ENCODE measurements at places on chromosomes 3 and 15.

DNA sequence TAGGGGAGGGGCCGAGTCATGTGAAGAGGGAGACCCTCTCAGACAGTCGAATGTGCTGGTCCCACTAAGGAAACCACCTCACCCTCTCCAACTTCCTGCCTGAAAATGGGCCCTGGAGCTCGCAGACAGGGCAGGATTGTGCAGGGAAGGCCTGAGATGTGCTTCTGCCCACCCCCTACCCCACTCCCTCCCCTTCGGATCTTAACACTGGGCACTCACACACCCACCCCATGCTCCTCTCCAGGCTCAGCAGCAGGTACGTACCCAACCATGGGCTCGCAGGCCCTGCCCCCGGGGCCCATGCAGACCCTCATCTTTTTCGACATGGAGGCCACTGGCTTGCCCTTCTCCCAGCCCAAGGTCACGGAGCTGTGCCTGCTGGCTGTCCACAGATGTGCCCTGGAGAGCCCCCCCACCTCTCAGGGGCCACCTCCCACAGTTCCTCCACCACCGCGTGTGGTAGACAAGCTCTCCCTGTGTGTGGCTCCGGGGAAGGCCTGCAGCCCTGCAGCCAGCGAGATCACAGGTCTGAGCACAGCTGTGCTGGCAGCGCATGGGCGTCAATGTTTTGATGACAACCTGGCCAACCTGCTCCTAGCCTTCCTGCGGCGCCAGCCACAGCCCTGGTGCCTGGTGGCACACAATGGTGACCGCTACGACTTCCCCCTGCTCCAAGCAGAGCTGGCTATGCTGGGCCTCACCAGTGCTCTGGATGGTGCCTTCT lies 20.0 kb downstream of the ATRIP start:
- no peak for DNase-seq

DNA sequence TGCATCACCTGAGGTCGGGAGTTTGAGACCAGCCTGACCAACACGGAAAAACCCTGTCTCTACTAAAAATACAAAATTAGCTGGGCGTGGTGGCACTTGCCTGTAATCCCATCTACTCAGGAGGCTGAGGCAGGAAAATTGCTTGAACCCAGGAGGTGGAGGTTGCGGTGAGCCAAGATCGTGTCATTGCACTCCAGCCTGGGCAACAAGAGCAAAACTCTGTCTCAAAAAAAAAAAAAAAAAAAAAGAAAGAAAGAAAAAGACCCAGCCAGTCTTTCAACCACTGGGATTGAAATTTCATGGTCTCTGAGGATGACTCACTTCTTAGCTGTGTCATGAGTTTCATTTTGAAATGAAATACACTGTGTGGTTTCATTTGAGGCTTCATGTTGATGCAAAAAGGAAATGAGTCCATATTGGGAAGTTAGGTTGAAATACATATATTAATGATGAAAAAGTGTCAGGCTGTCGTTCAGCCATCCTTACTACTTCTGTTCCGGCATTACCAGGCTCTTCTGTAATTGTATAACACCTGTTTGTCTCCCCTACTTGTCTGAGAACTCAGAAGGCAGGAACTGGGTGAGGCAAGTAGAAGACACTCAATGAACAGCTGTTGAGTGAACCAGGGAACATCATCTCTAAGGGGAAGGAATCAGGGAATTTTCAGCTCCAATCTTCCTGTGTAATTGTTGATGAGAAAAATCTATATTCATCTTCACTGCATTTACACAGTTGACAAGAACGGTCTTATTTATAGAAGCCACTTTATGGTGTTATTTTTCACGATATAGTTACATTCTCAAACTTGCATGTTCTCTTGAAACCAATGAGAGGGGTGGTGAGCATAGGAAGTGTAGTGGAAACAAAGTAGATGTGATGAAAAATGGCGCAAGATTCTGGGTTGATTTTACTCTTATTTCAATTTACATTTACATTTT lies 87.4 kb downstream of the NFKBIZ start:
- DNase-seq, result peak; percentile 87

DNA sequence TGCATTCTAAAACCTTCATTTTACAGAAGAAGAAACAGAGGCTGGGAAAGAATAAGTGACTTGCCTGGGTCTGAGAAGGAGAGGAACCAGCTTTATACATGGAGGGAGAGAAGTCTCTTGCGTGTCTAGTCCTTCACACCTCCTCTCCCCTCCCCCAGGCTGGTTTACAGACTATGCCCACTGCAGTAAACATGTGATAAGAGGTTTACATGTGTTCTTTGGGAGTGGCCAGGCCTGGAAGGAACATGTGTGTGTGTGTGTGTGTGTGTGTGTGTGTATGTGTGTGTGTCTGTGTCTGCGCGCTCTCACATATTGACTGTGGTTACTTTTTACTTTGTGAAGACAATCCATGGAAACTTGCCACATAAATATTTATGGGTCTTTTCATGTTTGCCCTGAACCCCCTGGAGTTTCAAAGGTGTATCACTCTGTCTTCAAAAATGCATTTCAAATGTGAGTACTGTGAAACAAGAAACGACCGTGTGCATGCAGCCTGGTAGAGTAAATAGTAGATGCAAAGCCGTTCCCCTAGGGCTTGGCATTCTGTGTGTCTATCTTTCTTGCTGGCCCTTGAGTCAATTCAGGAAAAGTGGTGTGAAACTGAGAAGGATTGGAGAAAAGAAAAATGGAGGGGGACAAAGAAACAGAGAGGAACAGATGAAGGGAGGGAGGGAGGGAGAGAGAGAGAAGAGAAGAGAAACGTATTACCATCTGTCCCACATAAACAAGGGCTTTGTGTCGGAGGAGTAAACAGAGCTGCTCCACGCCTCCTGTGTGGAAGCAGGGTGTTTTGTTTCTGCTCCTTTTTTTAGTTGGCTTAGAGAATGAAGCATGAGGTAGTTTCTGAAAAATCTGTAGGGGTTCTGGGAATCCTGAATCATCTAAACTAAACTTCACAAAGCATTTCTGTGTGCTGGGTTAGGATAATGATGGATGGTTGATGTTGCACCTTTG lies 51.7 kb downstream of the CLDN11 start:
- no peak for DNase-seq

DNA sequence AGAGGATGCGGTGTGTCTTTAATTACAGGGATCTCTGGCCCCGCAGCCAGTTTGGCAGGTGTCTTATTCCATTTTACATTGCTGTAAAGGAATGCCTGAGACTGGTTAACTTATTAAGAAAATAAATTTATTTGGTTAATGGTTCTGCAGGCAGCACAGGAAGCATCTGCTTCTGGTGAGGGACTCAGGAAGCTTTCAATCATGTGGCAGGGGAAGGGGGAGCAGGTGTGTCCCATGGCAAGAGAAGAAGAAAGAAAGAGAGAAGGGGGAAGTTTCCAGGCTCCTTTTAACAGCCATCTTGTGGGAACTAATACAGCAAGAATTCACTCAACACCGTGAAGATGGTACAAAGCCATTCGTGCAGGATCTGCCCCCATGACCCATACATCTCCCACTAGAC lies 128.0 kb upstream of the CRBN start:
- DNase-seq, result no peak

- no peak for DNase-seq
Measured at GRCh38 chr3:143600756-143601718, 247.2 kb downstream of the SLC9A9 start.

- DNase-seq, result no peak
Measured at GRCh38 chr3:10835406-10835805, 19.4 kb downstream of the SLC6A11 start.

- DNase-seq, result no peak
Measured at GRCh38 chr3:44363591-44363990, 25.0 kb downstream of the TCAIM start.

DNA sequence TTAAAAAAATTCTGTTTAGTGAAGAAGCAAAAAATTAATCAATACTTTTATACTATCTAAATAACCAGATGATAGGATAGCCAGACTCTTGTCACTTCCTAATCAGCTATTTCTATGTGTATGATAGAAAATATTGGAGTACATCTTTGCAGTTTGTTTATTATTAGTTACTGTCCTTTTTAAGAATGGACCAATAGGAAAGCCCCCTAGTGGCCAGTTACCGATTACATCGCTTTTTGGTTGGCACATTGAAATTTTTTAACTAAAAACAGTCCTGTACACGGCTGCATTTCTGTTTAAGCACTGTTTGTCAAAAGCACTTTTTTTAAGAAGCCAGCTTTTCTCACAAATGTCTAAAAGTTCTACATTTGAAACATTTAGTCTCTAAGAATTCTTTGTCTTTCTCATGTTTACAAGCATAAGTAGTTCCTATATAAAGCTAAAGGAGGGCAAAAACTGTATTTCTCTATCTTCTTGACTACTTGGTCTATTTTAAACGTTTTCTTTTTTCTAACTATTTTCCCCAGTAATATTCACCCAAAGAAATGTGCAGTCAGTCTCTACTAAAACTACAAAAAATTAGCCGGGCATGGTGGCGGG lies 253.2 kb upstream of the LRTM1 start:
- peak; percentile 36 for DNase-seq

- DNase-seq, result no peak
Measured at GRCh38 chr15:98043160-98044014, 82.9 kb downstream of the ARRDC4 start.

DNA sequence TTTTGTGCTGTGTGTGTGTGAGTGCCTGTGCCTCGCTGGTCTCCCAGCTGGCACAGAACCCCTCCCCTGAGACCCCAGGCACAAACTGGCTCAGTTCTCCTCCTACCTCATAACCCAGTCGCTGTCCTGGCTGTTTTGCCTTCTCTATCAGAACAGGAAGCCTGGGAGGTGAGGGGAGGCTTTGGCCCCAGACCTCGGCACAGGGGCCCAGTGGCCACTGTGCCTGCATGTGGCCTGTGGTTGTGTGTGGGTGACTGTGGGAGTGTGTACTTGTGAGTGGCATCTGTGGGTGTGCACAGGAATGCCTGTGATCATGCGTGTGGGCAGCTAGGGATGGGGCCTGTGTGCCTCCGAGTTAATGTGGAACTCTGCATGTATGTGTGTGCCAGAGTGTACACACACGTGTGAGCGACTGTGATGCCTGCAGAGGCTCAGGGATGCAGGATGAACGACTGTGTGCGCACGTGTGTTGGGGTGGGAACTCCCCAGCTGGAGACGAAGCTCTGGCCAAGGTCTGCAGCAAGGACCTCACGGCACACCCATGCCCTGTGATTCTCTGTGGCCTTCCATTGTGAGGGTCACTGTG lies 32.3 kb downstream of the PSTPIP1 start:
- DNase-seq, result no peak

DNA sequence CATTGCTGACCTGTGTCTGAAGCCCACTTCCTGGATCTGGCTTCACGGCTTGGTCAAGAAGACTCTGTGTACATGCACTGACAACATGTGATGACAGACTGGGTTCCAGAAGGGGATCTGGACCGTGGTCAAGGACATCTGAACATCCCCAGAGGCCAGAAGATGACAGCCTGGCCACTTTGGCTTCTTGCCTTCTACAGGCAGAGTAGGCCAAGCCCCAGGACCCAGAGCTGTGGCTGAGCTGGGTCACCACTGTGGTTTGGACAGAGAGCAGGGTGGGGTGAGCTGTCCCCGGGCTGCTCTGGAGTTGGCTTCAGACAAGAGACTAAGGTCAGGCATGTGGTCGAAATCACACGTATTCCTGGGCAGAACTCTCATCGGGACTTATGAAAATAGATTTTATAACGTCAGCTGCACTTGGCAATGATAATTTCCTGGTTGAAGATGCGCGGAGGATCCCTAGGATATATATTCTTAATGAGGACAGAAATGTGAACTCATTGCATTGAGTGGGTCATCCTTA lies 114.1 kb upstream of the FRMD4B start:
- DNase-seq, result no peak

DNA sequence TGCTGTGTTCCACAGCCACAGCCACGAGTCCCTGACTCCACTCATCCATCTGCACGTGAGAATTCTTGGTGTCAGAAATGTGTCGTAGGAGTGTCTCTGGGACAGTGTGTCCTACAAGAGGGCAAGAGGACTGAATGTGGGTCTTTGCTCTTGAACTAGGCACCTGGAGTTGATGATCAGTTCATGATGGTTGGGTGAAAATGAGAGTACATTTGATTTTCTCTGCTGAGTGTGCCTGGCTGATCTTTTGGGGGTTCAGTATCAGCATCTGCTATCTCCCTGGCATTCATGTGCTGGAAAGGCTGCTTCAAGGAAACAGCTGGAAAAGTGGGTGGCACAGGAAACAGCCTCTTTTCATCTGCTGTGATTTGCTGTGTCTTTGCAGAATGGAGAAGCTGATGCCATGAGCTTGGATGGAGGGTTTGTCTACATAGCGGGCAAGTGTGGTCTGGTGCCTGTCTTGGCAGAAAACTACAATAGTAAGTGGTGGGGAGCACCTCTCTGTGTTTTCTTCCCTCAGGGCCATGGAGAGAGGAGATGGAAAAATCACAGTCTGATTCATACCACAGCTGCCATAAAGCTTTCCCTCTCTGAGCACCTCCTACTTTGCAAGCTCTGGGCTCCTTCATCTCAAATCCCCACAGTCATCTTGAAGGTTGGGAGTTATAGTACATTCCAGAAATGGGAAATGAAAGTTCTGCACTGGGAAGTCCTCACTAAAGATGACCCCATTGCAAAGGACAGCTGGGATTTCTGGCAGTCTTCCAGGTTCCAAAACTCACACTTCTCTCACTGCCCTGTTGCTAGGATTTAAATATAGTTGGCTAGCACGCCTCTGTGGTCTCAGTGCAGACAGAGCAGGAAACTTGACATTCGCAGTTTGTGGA lies 17.8 kb downstream of the TF start:
- no peak for DNase-seq
